ENCODE measurements at places on chromosomes 12 and 14.
A peak's percentile ranks its signal among the peaks of the same experiment; 100 is the strongest.

GRCh38 chr12:32780071-32780470, 24.4 kb upstream of the YARS2 start:
- no peaks in the 10 kb centered on the region for H3K27me3 ChIP-seq
- H3K27ac ChIP-seq, result no peak overlapping the region
- no peaks in the 10 kb centered on the region for H3K4me1 ChIP-seq

DNA sequence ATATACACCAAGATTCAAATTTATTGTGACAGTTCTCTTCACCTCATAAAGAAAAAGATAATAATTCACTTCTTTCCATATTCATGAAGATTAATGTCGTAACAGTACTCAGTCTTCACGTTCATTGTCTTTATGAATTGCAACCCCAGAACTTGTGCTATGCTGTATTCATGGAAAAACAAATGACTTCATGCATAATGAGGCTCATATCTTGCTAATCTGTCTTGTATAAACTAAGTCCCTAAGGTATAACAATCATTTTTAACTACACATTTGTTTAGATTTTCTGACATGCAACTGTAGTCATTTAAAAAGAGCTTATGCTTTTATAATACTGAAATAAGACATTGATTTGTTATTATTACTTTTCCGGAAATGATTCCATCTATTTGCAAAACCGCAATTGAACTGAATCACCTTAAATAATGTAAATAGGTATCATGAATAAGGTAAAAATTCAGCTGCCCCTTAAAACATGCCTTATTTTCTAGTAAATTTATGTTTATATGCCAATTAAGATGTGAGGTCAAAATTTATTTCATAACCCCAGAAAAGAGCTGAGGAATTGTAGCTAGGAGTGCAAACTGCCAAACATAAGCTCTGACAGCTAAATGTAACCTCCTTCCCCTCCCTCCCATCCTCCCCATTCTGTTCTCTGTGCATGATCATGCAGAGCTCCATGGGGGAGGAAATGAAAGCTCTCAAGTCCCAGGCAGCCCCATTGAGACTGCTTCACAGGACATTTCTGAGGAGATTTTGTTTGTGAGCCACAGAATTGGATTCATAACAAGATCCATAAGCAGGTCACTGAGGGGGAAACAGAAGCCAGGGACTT, 301.6 kb downstream of the ATP23 start:
- DNase-seq, result no peak
- no peak overlapping the region for H3K27ac ChIP-seq
- H3K27me3 ChIP-seq, result no peaks in the 10 kb centered on the region
- H3K4me1 ChIP-seq, result no peaks in the 10 kb centered on the region
- H3K4me3 ChIP-seq, result no peak overlapping the region

DNA sequence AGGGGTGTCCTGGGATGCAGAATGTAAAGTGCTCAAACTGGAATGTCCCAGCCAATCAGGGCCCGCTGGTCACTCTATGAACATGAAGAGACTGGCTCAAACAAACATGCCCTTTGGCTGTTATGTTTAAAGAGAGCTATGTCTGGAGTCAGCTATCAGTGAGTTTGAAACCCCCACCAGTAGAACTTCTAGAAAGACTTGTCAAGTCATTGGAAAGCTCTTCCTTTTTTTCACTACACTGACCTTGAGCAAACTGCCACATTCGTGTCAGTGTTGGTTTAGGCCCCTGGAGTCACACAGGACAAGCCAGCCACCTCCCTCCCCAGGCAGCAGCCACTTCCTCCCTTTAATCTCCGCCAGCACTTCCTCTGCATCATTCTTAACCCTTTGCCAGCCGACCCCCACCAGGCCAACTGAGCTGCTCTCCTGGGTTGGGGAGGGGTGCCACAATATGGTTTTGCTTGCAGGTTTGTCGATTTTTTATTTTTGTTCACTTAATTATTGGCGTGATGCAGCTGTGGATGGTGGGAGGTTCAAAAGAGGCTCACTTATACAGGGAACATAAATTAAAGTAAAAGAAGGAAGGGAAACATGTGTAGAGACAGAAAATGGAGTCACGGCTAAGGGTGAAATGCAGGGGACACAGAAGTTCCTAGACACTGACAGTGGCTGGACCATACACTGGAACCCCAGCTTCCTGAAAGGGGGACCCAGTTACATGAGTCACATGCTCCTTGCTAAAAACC, 25.3 kb downstream of the CMKLR1 start:
- H3K4me1 ChIP-seq, result peaks cover 58% of the 10 kb centered on the region
- peak overlapping the region; percentile 80 for H3K27ac ChIP-seq
- no peaks in the 10 kb centered on the region for H3K27me3 ChIP-seq
- no peak overlapping the region for H3K4me3 ChIP-seq

DNA sequence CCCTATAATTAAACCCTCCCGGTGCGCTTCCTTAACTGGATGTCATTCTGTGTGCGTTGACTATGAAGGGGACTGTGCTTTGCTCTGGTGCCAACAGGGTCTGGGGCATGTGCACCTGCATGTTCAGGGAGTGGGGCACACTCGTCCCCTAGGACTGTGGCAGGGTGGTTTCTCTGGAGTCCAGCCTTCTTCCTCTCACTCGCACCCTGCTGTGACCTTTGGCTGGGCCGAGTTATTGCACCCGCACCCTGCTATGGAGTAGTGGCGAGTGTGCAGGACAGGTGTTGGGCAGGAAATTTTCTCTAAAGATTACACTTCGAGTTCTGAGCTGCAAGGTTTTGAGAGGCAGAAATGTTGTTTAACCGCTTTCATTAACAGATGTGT, 138.9 kb downstream of the PLXNC1 start:
- H3K4me3 ChIP-seq, result no peak overlapping the region
- peaks cover 37% of the 10 kb centered on the region for H3K4me1 ChIP-seq
- no peaks in the 10 kb centered on the region for H3K36me3 ChIP-seq
- no peak for DNase-seq
- H3K27ac ChIP-seq, result no peak overlapping the region

GRCh38 chr14:47427629-47428028, 247.8 kb downstream of the MDGA2 start:
- no peak overlapping the region for H3K27ac ChIP-seq
- no peaks in the 10 kb centered on the region for H3K36me3 ChIP-seq
- H3K4me1 ChIP-seq, result no peaks in the 10 kb centered on the region
- H3K27me3 ChIP-seq, result no peaks in the 10 kb centered on the region
- H3K4me3 ChIP-seq, result no peak overlapping the region

- peaks cover 18% of the 10 kb centered on the region for H3K4me1 ChIP-seq
- no peaks in the 10 kb centered on the region for H3K36me3 ChIP-seq
- no peak for DNase-seq
- peaks cover 9% of the 10 kb centered on the region for H3K27me3 ChIP-seq
- H3K4me3 ChIP-seq, result no peak overlapping the region
Observed at GRCh38 chr14:23604148-23604547, 25.6 kb upstream of the JPH4 start.

DNA sequence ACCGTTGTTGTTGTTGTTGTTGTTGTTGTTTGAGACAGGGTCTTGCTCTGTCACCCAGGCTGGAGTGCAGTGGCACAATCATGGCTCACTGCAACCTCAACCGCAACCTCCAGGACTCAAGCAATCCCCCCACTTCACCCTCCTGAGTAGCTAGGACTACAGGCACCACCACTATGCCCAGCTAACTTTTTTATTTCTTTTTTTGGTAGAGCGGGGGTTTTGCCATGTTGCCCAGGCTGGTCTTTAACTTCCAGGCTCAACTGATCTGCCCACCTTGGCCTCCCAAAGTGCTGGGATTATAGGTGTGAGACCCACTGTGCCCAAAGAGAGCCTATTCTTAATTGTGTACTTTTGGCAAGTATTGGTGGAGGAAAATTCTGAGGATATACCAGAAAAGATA, 25.7 kb downstream of the MOK start:
- peaks cover 24% of the 10 kb centered on the region for H3K4me1 ChIP-seq
- DNase-seq, result no peak
- H3K36me3 ChIP-seq, result peaks cover 17% of the 10 kb centered on the region
- no peaks in the 10 kb centered on the region for H3K27me3 ChIP-seq
- H3K27ac ChIP-seq, result no peak overlapping the region

Measured in left ventricle myocardium inferior (tissue), 1 donor.